Gastrocnemius medialis (tissue), 4 donors: ENCODE measurements at places on chromosomes 5 and 9. TPM values are rescaled to one million over a fixed set of nuclear protein-coding genes. Genes with fewer than 3 reads are reported as not detected.

GRCh38 chr5:103036601-103037000, 83.3 kb downstream of the GIN1 start:
- DNase-seq, result no peak

DNA sequence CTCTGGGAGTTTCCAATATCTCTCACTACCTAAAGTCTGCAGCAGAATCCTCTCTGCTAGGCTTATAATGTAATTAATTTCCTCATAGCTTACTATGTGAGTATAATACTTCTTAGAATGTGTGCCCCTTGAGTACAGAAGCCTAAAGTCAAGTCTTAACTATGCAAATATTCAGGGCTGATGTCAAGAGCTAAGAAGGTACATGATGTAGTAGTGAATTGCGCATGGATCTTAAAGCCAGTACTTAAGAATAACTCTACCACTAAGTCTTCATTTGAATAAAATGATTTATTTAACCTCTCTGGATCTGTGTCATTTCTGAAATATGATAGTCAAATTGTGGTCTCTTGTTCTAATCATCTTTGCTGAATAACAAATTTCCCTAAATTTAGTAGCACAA, 442.9 kb downstream of the DTWD2 start:
- no peak for DNase-seq

DNA sequence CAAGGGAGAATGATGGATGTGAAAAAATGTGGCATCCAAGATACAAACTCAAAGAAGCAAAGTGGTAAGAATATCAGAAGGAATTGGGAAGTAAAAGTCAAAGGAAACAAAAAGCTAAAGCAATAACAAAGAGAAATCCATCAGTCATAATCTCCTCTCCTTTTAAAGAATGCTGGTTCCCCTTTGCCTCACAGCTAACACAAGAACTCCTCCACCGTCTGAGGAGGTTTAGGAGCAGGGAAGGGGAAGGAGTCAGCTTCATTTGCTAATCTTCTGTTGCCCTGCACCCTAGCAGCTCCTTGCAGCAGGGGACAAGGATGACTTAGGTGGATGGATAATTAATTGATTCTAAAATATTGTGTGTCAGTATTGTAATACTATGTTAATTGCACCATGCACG, 16.4 kb downstream of the CD274 start:
- no peak for DNase-seq

- DNase-seq, result no peak
Observed at GRCh38 chr9:129451669-129452068, 169.2 kb downstream of the C9orf50 start.

AFAP1L1 gene
- total RNA-seq, result 28.6 TPM

- peak; percentile 34 for DNase-seq
Observed at GRCh38 chr5:36876965-36877666, 547 bp downstream of the NIPBL start.
